ENCODE measurements at places on chromosomes 13 and 19.
A peak's percentile ranks its signal among the peaks of the same experiment; 100 is the strongest.

DNA sequence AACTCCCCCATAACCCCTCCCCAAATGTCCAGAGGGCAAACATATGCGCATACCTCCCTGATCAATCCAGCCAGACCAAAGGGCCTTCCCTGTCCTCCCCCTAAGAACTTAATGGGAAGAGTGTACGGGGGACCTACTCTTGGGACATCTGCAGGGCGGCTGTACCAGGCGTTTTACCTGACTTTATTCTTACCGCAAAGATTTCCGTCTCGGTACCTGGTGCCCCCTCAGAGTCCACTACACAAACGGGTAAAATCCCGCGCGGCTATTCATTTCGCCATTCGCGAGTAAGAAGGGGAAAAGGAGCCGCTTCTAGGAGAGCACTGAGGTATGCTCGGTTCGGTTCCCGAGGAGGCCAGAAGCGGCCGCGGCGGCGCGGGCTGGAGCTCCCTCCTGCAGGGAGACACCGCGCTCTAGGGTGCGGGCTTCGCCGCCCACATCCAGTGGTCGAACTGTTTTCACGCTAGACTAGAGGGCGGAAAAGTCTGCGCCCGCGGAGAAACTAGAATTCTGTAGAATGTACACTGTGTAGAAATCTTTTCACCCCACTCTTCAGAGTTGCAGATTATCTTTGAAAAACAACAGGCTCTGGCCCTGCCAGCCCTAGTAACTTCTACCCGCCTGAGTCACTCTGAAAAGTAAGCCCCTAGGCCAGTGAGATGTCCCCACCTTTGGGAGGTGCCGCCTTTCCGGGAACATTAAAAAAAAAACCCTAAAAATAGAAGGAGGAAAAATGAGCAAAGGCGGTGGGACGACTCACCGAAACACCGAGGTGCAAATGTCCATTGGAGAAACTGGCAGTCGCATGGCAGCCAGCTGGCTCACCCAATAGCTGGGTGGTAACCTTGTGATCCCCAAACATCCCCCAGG, 3.8 kb upstream of the TSHZ3 start:
- no peak for DNase-seq

DNA sequence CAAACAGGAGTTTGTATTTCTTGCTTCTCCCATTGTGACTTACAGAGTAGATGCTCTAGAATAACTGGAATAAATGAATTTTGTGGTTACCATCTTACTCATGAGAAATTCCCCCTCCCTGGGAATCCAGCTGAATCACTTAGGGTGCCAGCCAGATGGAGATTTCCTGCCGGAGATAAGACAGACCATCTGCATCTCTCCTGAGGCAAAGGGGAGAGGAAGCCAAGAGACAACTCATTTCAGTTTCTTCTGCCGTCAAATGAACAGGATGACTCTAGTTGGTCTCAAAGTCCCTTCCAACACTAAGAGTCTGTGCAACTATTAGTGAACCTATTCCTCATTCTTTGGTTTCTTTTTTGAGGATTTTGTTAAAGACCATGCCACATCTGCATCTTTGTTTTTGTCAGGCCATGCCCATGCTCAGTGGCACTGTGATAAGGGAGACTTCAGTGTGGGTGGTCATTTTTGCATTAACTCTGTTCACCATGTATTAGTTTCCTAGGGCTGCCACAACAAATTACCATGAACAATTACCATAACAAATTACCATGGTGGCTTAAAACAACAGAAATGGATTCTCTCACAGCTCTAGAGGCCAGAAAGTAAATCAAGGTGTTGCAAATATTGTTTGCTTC, 112.8 kb downstream of the NDFIP2 start:
- DNase-seq, result peak; percentile 70

GRCh38 chr13:111542530-111543341, 222.3 kb downstream of the TEX29 start:
- no peak for DNase-seq

DNA sequence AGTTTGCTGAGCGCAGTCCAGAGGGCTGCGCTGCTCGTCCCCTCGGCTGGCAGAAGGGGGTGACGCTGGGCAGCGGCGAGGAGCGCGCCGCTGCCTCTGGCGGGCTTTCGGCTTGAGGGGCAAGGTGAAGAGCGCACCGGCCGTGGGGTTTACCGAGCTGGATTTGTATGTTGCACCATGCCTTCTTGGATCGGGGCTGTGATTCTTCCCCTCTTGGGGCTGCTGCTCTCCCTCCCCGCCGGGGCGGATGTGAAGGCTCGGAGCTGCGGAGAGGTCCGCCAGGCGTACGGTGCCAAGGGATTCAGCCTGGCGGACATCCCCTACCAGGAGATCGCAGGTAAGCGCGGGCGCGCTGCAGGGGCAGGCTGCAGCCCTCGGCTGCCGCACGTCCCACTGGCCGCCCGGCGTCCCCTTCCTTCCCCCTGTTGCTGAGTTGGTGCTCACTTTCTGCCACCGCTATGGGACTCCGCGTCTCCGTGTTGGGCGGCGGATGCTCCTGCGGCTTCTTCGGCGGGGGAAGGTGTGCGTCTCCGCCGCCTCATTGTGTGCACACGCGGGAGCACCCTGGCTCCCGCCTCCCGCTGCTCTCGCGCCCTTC, 772 bp downstream of the GPC6 start:
- DNase-seq, result peak; percentile 61

- DNase-seq, result no peak
These were observed 10.6 kb downstream of the URI1 start for GRCh38 chr19:29952646-29953045.

- DNase-seq, result no peak
These were observed 19.3 kb downstream of the TNFSF11 start for GRCh38 chr13:42592915-42593900.

Data from fibroblast of skin of right quadriceps (primary cell).